Calu3 (cell line): ENCODE measurements at places on chromosomes 3 and 15. TPM values are rescaled to one million over a fixed set of nuclear protein-coding genes. Genes with fewer than 3 reads are reported as not detected.

POC1A gene
- 26.4 and 26.9 TPM in 2 replicates for total RNA-seq

- no peaks in the 10 kb centered on the region for H3K4me1 ChIP-seq
- no peak overlapping the region for H3K27ac ChIP-seq
- no peaks in the 10 kb centered on the region for H3K36me3 ChIP-seq
- H3K4me3 ChIP-seq = no peak overlapping the region
- no peak for DNase-seq
Observed at GRCh38 chr15:100653608-100654007, 51.2 kb downstream of the ASB7 start.

GRCh38 chr3:177482048-177482691, 284.9 kb upstream of the TBL1XR1 start:
- peaks cover 32% of the 10 kb centered on the region for H3K4me1 ChIP-seq
- no peak overlapping the region for H3K4me3 ChIP-seq
- no peaks in the 10 kb centered on the region for H3K27me3 ChIP-seq
- no peak for DNase-seq
- H3K36me3 ChIP-seq = peaks cover 7% of the 10 kb centered on the region
- no peak overlapping the region for H3K27ac ChIP-seq

GRCh38 chr15:67564968-67565345, 22.5 kb downstream of the MAP2K5 start:
- no peak overlapping the region for H3K27ac ChIP-seq
- H3K4me3 ChIP-seq = no peak overlapping the region
- no peaks in the 10 kb centered on the region for H3K4me1 ChIP-seq
- H3K36me3 ChIP-seq = no peaks in the 10 kb centered on the region
- no peaks in the 10 kb centered on the region for H3K27me3 ChIP-seq
- no peak for DNase-seq

- H3K4me3 ChIP-seq = no peak overlapping the region
- H3K4me1 ChIP-seq = no peaks in the 10 kb centered on the region
- no peak overlapping the region for H3K27ac ChIP-seq
- H3K27me3 ChIP-seq = no peaks in the 10 kb centered on the region
Observed at GRCh38 chr15:77094397-77095030, 23.6 kb upstream of the TSPAN3 start.

DNA sequence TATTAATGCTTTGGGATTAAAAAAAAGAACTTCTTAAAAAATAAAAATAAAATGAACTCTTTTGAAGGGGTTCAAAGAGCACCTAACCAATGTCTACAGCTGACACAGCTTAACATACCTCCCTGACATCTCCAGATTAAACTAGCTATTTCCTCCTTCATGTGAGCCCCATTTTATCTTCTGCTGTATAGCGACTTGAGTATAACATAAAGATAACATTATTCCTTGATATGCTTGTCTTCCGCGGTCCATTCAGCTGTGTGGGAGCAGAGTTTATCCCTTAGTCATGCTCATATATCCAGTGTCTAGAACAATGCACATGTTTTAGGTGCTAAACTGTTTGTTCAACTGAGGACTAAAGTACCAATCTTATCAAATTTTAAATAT, 7.8 kb upstream of the CHRM5 start:
- H3K36me3 ChIP-seq = no peaks in the 10 kb centered on the region
- DNase-seq = no peak
- no peak overlapping the region for H3K27ac ChIP-seq
- H3K4me3 ChIP-seq = no peak overlapping the region
- H3K4me1 ChIP-seq = no peaks in the 10 kb centered on the region

- H3K4me1 ChIP-seq = peaks cover 10% of the 10 kb centered on the region
- H3K27ac ChIP-seq = no peak overlapping the region
- H3K4me3 ChIP-seq = no peak overlapping the region
- DNase-seq = no peak
- no peaks in the 10 kb centered on the region for H3K27me3 ChIP-seq
Observed at GRCh38 chr3:192943393-192943792, 25.7 kb upstream of the MB21D2 start.

DNA sequence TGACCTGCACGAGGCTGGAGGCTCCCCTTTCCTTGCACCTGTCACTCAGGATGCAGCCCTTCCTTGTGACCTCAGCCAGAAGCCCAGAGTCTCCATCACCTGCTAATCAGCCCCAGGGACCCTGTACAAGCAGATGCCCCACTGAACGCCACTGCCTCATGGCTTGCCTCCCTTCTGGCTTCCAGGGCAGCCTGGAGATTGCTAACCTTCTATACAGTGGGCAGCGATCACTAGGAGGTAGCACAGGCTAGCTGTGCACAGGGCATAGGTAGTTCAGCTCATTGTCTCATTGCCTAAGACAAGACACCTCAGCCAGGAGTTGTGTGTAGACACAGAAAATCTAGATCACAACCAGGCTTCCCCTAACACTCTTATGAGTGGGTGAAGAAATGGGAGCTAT, 49.3 kb downstream of the SSUH2 start:
- H3K4me1 ChIP-seq = no peaks in the 10 kb centered on the region
- H3K36me3 ChIP-seq = no peaks in the 10 kb centered on the region
- DNase-seq = no peak
- H3K4me3 ChIP-seq = no peak overlapping the region
- no peak overlapping the region for H3K27ac ChIP-seq

DNA sequence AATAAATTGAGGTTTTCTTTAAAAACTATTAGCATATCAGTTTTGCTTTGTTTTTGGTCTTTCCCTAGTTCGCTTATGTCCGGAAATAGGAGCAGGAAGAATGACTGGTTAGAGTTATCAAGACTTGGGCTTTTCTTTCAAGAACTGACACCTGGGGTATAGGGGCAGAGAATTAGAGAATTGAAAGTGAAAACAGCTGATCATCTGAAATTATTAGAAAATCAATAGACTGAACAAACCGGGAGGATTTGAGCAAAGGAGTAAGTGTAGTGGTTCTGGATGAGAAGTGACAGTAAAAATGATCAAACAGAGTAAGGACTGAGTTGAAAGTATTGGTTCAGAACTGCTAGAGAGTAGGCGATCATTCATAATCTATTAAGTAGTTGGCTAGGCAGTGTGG, 6.0 kb downstream of the MINDY2 start:
- peak overlapping the region; percentile 72 for H3K27ac ChIP-seq
- H3K4me1 ChIP-seq = no peaks in the 10 kb centered on the region
- no peaks in the 10 kb centered on the region for H3K27me3 ChIP-seq
- H3K4me3 ChIP-seq = no peak overlapping the region

DNA sequence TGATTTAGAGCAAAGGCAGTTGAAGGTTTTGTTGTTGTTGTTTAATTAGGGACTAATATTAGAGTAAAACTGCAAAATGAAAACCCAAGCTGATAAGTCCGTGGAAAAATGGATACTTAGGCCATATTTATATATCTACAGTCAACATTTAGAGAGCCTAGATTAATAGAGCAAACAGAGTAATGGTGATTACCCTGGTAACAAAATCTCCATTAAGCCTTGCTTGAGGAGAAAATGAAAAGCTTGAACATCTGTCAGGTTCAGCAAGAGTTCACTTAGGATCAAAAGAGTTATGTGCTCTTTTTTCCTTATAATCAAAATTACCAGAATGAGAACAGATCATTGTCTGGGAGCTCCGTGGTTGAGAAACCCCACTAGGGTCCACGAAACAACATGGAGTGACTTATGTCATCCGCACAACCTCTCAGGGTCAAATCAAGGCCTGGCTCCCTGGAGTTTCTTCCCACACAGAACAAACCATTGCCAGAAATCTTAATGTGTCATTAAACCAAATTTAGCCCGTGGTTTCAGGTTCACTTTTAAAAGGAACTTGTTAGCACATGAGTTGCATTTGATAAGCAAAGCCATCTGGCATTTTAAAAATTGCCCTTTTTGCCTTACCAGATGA, 381.2 kb downstream of the GABRB3 start:
- H3K27ac ChIP-seq = no peak overlapping the region
- no peaks in the 10 kb centered on the region for H3K27me3 ChIP-seq
- no peaks in the 10 kb centered on the region for H3K36me3 ChIP-seq
- no peaks in the 10 kb centered on the region for H3K4me1 ChIP-seq

DNA sequence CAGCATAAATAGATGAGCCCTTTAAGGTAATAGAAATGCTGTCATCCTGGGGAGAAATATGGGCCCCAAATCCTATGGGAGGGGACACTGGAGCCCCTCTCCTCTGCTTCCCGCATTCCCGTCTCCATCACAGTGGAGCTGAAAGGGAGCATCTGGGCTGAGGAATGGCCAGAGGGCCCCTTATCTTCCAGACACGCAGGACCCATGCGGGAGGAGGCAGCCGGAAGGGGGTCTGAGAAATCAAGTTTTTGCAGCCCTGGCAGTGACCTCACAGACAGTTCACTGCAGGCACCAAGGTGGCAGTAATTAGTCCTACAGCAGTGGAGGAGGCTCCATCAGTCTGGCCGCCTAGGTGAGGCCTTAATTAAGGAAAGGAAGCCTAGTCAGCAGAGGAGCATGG, 80.2 kb downstream of the RAB11A start:
- no peaks in the 10 kb centered on the region for H3K36me3 ChIP-seq
- H3K27ac ChIP-seq = no peak overlapping the region
- H3K4me1 ChIP-seq = peaks cover 21% of the 10 kb centered on the region
- DNase-seq = no peak

EFL1 gene
- 29.1 and 31.9 TPM in 2 replicates for total RNA-seq

DNA sequence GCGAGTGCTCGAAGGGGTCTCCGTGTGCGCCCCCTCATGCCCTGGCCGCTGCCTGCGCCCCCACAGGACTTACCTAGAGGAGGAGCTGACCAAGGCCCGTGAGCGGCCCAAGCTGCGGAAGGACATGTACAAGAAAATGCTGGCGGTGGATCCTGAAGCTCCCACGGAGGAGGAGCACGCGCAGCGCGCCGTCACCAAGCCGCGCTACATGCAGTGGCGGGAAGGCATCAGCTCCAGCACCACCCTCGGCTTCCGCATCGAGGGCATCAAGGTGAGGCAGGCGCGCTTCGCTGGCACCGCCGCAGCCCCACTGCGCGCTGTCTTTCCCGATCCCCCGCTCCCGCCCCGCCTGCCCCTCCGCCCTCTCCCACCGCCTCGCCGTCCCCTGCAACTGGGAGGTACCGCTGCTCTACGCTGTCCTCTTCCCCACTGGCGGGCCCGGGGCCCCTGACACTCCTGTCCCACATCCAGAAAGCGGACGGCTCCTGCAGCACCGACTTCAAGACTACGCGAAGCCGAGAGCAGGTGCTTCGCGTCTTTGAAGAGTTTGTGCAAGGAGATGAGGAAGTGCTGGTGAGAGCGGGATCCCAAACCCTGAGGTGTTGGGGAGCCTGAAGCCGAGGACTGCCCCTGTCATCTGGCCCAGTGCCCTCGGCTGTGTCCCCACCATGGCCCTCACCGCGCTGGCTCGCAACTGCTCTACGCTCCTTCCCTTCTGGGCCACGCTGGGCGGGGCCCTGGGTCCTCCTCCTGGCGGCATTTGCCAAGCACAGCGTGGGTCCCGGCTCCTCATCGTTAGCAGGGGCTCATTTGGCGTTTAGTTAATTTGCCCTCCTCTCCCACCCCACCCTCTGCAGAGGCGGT, 8.5 kb downstream of the ITPKA start:
- no peak overlapping the region for H3K27ac ChIP-seq
- no peaks in the 10 kb centered on the region for H3K27me3 ChIP-seq
- H3K4me3 ChIP-seq = no peak overlapping the region
- H3K36me3 ChIP-seq = no peaks in the 10 kb centered on the region

GRCh38 chr3:111607240-111607920, 12.2 kb upstream of the ZBED2 start:
- H3K27me3 ChIP-seq = no peaks in the 10 kb centered on the region
- no peaks in the 10 kb centered on the region for H3K36me3 ChIP-seq
- no peak overlapping the region for H3K4me3 ChIP-seq
- H3K27ac ChIP-seq = no peak overlapping the region
- no peak for DNase-seq

GRCh38 chr3:40312661-40313226, 3.2 kb downstream of the EIF1B start:
- H3K27ac ChIP-seq = no peak overlapping the region
- H3K36me3 ChIP-seq = peaks cover 36% of the 10 kb centered on the region
- H3K4me3 ChIP-seq = no peak overlapping the region

PFKFB4 gene
- 3.6 and 5.1 TPM in 2 replicates for total RNA-seq

DUOX1 gene
- total RNA-seq = 1.2 and 1.4 TPM in 2 replicates

- no peak for DNase-seq
- no peak overlapping the region for H3K4me3 ChIP-seq
- H3K27me3 ChIP-seq = no peaks in the 10 kb centered on the region
- no peaks in the 10 kb centered on the region for H3K36me3 ChIP-seq
- no peak overlapping the region for H3K27ac ChIP-seq
- peaks cover 16% of the 10 kb centered on the region for H3K4me1 ChIP-seq
Observed at GRCh38 chr3:156300929-156301840, 180.8 kb downstream of the KCNAB1 start.

GRCh38 chr15:75694241-75695182, 18.1 kb downstream of the CSPG4 start:
- H3K4me1 ChIP-seq = peaks cover 17% of the 10 kb centered on the region
- H3K4me3 ChIP-seq = no peak overlapping the region
- H3K36me3 ChIP-seq = peaks cover 5% of the 10 kb centered on the region
- peaks cover 70% of the 10 kb centered on the region for H3K27me3 ChIP-seq
- DNase-seq = peak; percentile 78

DNA sequence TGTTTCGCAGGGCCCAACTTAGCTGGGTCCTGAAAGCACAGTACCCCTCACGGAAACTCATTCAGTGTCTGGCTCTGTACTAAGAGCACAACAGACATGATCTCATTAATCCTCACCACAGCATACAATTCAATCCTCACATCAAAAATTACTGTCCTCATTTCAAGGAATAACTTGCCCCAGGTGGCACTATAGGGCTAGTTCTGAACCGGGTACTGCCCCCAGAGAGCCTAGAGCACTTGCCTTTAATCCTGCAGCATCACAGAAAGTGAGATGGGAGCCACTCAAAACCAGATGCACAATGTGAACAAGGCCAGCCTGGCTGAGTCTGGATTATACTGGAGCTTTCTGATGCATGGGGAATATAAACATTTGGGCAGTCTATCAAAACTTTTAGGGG, 122.6 kb downstream of the OSBPL10 start:
- H3K27me3 ChIP-seq = no peaks in the 10 kb centered on the region
- peak; percentile 15 for DNase-seq
- no peak overlapping the region for H3K27ac ChIP-seq
- no peaks in the 10 kb centered on the region for H3K36me3 ChIP-seq
- H3K4me1 ChIP-seq = peaks cover 8% of the 10 kb centered on the region

DNA sequence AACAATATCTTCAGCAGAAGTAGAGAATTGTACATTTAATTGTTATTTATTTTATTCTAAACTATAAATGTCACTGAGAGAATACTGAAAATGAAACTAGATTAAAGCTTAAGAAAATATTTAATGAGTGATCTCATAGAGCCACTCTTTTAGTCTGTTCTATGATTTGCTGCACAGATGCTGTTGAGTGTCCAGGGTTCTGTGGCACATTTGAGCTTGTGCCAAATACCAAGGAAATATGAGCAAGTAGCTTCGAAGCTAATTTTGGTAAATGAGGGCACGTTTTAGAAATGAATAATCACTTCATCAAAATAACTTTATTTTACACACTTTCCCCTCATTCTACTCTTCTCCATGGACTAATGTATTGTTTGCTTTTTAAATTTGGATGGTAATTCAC, 53.6 kb upstream of the THRB start:
- no peak overlapping the region for H3K4me3 ChIP-seq
- no peaks in the 10 kb centered on the region for H3K27me3 ChIP-seq
- peaks cover 9% of the 10 kb centered on the region for H3K4me1 ChIP-seq
- DNase-seq = no peak
- H3K27ac ChIP-seq = no peak overlapping the region

- H3K4me3 ChIP-seq = peak overlapping the region; percentile 20
- no peaks in the 10 kb centered on the region for H3K27me3 ChIP-seq
- peak; percentile 42 for DNase-seq
- peak overlapping the region; percentile 70 for H3K27ac ChIP-seq
- H3K36me3 ChIP-seq = peaks cover 59% of the 10 kb centered on the region
Observed at GRCh38 chr15:74422652-74423430, 10.9 kb downstream of the SEMA7A start.

GRCh38 chr3:4771243-4771642, 208.0 kb upstream of the BHLHE40 start:
- DNase-seq = no peak
- H3K36me3 ChIP-seq = no peaks in the 10 kb centered on the region
- H3K4me3 ChIP-seq = no peak overlapping the region
- H3K27me3 ChIP-seq = no peaks in the 10 kb centered on the region
- H3K4me1 ChIP-seq = no peaks in the 10 kb centered on the region
